ENCODE measurements at places on chromosomes 5 and 9. TPM values are rescaled to one million over a fixed set of nuclear protein-coding genes. Genes with fewer than 3 reads are reported as not detected.

DNA sequence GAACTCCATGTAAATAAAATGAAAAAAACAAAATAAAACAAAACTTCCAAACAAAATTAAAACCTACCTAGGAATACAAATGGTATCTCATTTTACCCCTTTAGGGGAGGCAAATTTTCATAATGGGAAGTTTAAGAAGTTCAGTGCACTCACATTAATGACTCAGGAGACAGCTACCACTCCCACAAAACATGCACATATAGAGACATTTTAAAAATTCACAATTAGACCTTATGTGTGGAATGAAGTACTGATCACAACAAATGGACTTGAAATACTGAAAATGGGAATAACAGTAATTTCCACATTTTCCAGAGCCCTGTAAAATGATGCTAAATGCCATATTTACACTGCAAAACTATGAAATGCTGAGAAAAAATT is 91.8 kb downstream of the FANCC start:
- no peak overlapping the region for H3K4me3 ChIP-seq
- no peaks in the 10 kb centered on the region for H3K36me3 ChIP-seq
- no peak for DNase-seq
- H3K27me3 ChIP-seq: no peaks in the 10 kb centered on the region

- H3K4me1 ChIP-seq: peaks cover 8% of the 10 kb centered on the region
- no peak overlapping the region for H3K27ac ChIP-seq
- H3K36me3 ChIP-seq: no peaks in the 10 kb centered on the region
- H3K27me3 ChIP-seq: no peaks in the 10 kb centered on the region
- no peak overlapping the region for H3K4me3 ChIP-seq
Observed at GRCh38 chr5:59037453-59037852, 454.6 kb downstream of the RAB3C start.

GRCh38 chr5:67966712-67967111 is 248.8 kb upstream of the PIK3R1 start:
- no peak overlapping the region for H3K4me3 ChIP-seq
- no peaks in the 10 kb centered on the region for H3K4me1 ChIP-seq
- no peak overlapping the region for H3K27ac ChIP-seq
- H3K36me3 ChIP-seq: no peaks in the 10 kb centered on the region

DNA sequence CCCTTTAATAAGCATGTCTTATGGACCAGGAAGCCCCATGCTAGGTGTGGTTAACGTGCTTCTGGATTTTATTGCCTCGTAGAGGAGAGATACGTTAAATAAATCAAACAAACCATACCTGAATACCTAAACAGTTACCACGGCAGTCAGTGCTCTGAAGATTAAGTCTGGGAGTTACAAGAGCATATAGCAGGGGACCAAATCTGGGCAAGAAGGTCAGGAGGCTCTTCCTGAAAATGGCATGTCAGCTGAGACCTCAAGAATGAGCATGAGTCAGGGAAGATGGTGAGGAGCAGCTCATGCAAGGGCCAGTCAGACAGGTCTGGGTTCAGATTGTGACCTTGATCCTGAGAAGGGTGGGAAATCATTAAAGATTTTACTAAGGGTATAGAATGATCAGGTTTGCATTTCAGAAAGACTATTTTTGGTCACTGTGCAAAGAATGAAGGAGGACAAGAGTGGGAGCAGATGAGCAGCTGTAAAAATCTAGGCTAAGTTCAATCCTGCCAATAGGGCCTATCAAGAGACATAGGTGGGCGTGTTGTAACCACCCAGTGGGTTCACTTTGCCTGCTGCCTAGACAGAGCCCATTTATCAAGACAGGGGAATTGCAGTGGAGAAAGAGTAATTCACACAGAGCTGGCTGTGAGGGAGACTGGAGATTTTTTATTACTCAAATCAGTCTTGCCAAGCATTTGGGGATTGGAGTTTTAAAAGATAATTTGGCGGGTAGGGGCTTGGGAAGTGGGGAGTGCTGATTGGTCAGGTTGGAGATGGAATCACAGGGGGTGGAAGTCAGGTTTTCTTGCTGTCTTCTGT is 4.8 kb upstream of the ZNF366 start:
- peaks cover 3% of the 10 kb centered on the region for H3K4me1 ChIP-seq
- no peaks in the 10 kb centered on the region for H3K36me3 ChIP-seq
- no peak for DNase-seq
- H3K4me3 ChIP-seq: no peak overlapping the region
- no peak overlapping the region for H3K27ac ChIP-seq

- DNase-seq: no peak
- peaks cover 3% of the 10 kb centered on the region for H3K27me3 ChIP-seq
- no peaks in the 10 kb centered on the region for H3K36me3 ChIP-seq
- H3K4me1 ChIP-seq: no peaks in the 10 kb centered on the region
Observed at GRCh38 chr9:124590889-124591641, 83.9 kb upstream of the NR5A1 start.

DNA sequence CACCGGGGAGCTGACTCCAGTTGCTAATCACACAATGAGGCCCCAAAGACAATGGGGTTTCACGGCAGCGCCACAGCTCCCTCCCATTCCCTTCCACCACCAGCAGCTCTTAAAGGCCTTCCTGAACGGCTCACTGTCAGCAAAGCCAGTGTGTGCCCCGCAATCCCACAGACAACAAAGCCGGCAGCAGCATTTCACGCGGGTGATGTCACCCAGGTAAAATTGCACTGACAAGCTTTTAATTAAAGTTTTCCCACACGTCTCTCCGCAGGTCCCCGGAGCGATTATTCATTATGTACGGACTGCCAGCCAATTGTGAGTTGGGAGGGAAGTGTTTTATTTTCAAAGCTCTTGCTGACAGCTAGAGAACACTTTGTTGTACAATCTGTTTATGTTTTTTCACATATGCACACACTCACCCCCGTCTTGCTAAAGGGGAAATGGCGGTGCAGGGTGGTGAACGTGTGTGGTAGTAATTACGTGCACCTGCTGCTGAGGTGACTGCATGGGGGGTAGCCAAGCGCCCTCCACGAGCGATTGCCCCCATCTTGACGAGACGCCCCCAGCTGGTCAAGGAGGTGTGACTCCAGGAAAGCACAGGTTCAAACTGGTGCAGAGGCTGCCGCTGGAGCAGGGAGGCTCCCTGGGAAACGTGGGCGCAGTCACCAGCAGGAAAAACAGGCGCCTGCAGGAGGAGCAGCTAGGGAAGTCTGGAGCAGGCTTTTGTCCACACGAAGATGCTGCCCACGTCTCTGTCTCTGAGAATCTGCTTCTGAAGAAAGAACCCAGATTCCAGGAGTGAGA is 65.0 kb downstream of the IRX2 start:
- no peaks in the 10 kb centered on the region for H3K4me1 ChIP-seq
- H3K36me3 ChIP-seq: no peaks in the 10 kb centered on the region

DNA sequence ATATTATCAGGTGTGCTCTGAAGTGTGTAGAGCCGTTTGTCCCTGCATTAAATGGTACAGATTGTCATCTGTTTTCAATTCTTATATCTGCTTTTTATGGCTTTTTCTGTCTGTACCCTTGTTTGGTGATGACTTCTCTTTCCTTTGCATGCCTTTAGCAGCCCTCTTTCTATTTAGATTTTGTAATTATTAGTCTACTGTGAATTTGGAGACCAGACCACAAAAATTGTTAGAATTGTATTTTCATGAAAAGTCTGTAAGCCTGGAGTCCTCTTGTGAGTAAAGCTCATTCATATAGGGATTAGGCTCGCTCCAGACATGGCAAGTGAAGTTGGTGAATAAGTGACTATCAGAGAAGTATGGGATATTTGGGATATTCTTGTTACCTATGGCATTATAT is 41.7 kb downstream of the NFX1 start:
- no peak for DNase-seq
- H3K4me3 ChIP-seq: no peak overlapping the region
- no peak overlapping the region for H3K27ac ChIP-seq
- H3K4me1 ChIP-seq: peaks cover 9% of the 10 kb centered on the region

GRCh38 chr9:14238079-14238478 is 75.9 kb downstream of the NFIB start:
- DNase-seq: peak; percentile 53
- no peaks in the 10 kb centered on the region for H3K27me3 ChIP-seq
- no peak overlapping the region for H3K27ac ChIP-seq
- H3K36me3 ChIP-seq: no peaks in the 10 kb centered on the region
- peaks cover 6% of the 10 kb centered on the region for H3K4me1 ChIP-seq
- no peak overlapping the region for H3K4me3 ChIP-seq

DNA sequence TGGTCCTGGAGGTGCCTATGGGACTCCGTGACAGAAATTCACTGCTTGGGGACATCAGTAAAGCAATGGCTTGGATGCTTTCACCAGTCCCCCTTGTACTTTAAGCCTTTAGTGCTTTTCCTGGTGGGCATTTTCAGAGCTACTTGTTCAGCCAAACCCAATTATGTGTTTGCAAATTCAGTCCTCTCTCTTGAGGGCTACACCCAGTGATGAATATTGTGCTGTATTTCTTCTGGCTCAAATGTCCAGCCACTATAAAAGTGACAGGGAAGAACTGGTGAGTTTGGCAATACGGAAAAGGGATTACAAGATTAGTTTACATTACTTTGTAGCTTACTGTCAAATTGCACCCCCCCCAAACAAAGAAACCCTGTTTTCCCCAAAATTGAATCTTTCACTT is 4.5 kb downstream of the THBS4 start:
- H3K4me3 ChIP-seq: no peak overlapping the region
- H3K36me3 ChIP-seq: no peaks in the 10 kb centered on the region
- DNase-seq: no peak
- no peaks in the 10 kb centered on the region for H3K4me1 ChIP-seq

- H3K4me1 ChIP-seq: no peaks in the 10 kb centered on the region
- no peak for DNase-seq
- no peak overlapping the region for H3K4me3 ChIP-seq
Observed at GRCh38 chr5:128384068-128384467, 154.0 kb downstream of the FBN2 start.

- no peak overlapping the region for H3K4me3 ChIP-seq
- no peak overlapping the region for H3K27ac ChIP-seq
- H3K4me1 ChIP-seq: no peaks in the 10 kb centered on the region
- DNase-seq: no peak
Observed at GRCh38 chr5:142501890-142502289, 177.1 kb upstream of the SPRY4 start.

- H3K27me3 ChIP-seq: no peaks in the 10 kb centered on the region
- DNase-seq: peak; percentile 56
- H3K36me3 ChIP-seq: no peaks in the 10 kb centered on the region
- no peaks in the 10 kb centered on the region for H3K4me1 ChIP-seq
- H3K4me3 ChIP-seq: no peak overlapping the region
Observed at GRCh38 chr9:95834281-95834907, 41.1 kb upstream of the ERCC6L2 start.

GRCh38 chr9:133106511-133107244 is 14.4 kb downstream of the RALGDS start:
- no peak overlapping the region for H3K27ac ChIP-seq
- H3K27me3 ChIP-seq: no peaks in the 10 kb centered on the region
- peaks cover 26% of the 10 kb centered on the region for H3K36me3 ChIP-seq

- H3K36me3 ChIP-seq: no peaks in the 10 kb centered on the region
- H3K27ac ChIP-seq: no peak overlapping the region
- H3K27me3 ChIP-seq: no peaks in the 10 kb centered on the region
- H3K4me1 ChIP-seq: no peaks in the 10 kb centered on the region
- DNase-seq: no peak
Observed at GRCh38 chr9:88339317-88339716, 48.9 kb upstream of the SPIN1 start.

DNA sequence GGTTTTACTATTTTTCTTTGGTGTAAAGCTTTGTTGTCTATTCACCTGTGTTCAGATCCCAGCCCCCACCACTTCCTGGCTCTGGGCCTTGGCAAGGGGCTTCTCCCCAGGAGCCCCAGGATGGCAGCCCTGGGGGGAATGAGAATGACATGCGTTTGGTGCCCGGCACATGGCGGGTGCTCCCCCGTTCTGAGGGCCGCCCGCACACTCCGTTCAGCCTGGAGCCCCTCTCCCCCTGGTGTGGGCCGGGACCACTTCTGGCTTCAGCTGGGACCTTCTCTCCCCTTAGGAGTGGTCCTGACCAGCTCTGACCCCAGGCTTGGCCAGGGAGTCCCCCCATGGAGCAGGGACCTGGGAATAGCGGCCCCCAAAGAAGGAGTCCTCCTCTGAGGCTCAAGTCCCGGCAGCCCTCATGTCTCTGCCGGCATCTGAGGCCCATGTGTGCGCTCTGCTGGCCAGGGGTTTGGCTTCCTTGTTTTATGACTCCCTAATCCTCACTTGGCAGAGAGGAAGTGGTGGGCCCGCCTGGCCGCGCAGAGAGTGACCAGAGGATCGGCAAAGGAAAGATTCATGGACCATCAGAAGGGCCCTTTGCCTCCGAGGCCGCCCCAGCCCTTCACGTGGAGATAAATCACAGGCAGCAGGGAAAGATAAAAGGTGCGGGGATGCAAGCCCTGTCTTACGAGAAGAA is 57.0 kb upstream of the LMX1B start:
- no peak overlapping the region for H3K4me3 ChIP-seq
- H3K36me3 ChIP-seq: no peaks in the 10 kb centered on the region
- H3K27ac ChIP-seq: no peak overlapping the region
- no peak for DNase-seq

GRCh38 chr5:72248410-72248981 is 71.5 kb downstream of the MRPS27 start:
- peak; percentile 88 for DNase-seq
- no peaks in the 10 kb centered on the region for H3K36me3 ChIP-seq
- H3K4me1 ChIP-seq: peaks cover 30% of the 10 kb centered on the region
- H3K27ac ChIP-seq: no peak overlapping the region
- H3K27me3 ChIP-seq: no peaks in the 10 kb centered on the region
- no peak overlapping the region for H3K4me3 ChIP-seq

DNA sequence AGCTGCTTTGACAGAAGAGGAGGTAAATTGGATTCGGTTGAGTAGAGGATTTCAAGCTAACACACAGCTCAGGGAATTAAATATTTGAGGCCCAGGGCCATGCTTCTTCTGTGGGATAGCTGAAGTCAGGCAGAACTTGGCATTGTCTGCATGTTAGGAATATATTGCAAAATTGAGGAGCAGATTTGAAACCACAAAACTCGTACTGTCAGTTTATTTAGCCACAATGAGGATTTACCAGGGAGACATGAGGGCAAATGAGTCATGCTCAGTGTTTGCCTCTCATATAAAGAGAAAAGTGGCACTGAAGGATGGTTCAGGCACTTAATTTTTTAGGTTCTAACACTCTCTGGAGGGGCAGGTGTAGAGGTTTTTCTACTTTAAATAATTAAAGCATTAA is 83.0 kb upstream of the PRLR start:
- H3K36me3 ChIP-seq: no peaks in the 10 kb centered on the region
- H3K27me3 ChIP-seq: no peaks in the 10 kb centered on the region
- no peak overlapping the region for H3K27ac ChIP-seq
- no peaks in the 10 kb centered on the region for H3K4me1 ChIP-seq

GRCh38 chr9:129485145-129485774 is 135.6 kb downstream of the C9orf50 start:
- no peak for DNase-seq
- no peaks in the 10 kb centered on the region for H3K27me3 ChIP-seq
- H3K36me3 ChIP-seq: no peaks in the 10 kb centered on the region

- no peaks in the 10 kb centered on the region for H3K27me3 ChIP-seq
- H3K4me1 ChIP-seq: no peaks in the 10 kb centered on the region
- no peak overlapping the region for H3K4me3 ChIP-seq
- H3K36me3 ChIP-seq: no peaks in the 10 kb centered on the region
- H3K27ac ChIP-seq: no peak overlapping the region
Observed at GRCh38 chr5:80620211-80620610, 34.2 kb upstream of the MSH3 start.

CDO1 gene
- 0.85 TPM for polyA plus RNA-seq

CHSY3 gene
- polyA plus RNA-seq: 0.76 TPM

UNC13B gene
- 21.6 TPM for polyA plus RNA-seq

PLPP7 gene
- 2.8 TPM for polyA plus RNA-seq

FRMPD1 gene
- polyA plus RNA-seq: not detected

PRRT1B gene
- not detected for polyA plus RNA-seq

LHX3 gene
- not detected for polyA plus RNA-seq

NANS gene
- 90.7 TPM for polyA plus RNA-seq

CDH9 gene
- not detected for polyA plus RNA-seq

SLC6A3 gene
- polyA plus RNA-seq: not detected

TAF11L10 gene
- polyA plus RNA-seq: not detected

PRUNE2 gene
- polyA plus RNA-seq: 5.4 TPM

LCN15 gene
- polyA plus RNA-seq: not detected

SLC6A7 gene
- not detected for polyA plus RNA-seq

All from fibroblast of lung (primary cell).